NCI-H1436 (cell line): ENCODE measurements at places on chromosomes 3 and 15.

DNA sequence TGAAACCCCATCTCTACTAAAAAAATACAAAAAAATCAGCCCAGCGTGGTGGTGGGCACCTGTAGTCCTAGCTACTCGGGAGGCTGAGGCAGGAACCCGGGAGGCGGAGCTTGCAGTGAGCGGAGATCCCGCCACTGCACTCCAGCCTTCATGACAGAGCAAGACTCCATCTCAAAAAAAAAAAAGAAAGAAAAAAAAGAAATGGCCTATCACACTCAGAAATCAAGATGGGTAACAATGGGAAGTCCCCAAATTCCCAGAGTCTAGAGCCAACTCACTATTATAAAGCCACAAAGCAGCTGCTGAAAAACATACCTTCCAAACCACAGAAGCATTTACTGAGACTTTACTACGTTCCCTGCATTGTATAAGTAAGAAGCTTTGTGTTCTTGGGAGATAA lies 7.5 kb downstream of the HDGFL3 start:
- DNase-seq: no peak

DNA sequence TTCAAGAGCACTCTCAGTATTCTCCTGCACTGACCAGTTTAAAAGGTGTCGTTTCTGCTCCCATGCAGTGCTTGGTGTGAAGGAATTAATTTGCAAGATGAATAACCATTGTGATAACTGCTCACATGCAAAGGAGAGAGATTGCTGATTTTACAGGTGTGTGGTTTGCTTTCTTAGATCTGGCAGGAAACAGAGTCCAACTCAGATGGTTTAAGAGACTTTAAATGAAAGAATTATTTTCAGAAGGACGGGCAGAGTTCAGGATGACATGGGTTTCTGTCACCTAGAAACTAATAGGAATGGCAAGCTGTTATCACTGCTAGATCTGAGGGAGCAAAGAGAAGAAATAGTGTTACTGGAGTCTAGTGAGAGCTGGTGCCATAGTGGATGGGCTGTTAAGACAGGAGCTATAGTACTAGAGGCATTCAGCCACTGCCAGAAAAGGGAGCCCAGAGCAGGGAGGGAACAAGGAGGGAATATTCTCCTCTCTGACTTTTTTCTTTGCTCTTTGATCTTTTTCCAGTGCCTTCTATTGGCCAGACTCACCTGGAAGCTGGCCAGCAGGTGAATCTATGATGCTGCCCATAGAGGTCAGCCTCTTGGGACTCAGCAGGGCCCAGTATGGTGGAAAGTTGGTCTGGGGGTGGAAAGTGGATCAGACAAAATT lies 14.9 kb downstream of the ATXN7 start:
- DNase-seq: no peak

DNA sequence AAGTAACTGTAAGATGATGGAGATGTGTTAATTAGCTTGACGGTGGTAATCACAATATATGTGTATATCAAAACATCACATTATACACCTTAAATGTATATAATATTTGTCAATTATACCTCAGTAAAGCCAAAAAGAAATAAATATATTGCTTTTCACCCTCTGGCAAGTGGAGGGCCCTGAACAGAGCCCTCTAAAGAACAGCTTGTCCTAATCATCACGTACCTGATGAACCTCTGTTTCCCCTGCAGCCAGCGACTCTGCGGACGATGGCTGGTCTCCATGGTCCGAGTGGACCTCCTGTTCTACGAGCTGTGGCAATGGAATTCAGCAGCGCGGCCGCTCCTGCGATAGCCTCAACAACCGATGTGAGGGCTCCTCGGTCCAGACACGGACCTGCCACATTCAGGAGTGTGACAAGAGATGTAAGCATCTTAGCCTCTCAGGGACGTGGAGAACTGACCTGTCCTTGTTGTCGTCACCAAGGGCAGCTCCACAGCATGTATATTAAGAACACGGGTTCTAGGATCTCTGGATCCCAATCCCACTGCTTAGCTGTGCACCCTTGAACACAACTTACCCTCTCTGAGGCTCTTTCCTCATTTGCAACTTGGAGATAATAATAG lies 6.3 kb downstream of the THBS1 start:
- no peak for DNase-seq

GRCh38 chr3:47156396-47156795 lies 7.5 kb downstream of the SETD2 start:
- DNase-seq: no peak

- peak; percentile 62 for DNase-seq
Observed at GRCh38 chr15:72474912-72475628, 940 bp downstream of the ARIH1 start.

DNA sequence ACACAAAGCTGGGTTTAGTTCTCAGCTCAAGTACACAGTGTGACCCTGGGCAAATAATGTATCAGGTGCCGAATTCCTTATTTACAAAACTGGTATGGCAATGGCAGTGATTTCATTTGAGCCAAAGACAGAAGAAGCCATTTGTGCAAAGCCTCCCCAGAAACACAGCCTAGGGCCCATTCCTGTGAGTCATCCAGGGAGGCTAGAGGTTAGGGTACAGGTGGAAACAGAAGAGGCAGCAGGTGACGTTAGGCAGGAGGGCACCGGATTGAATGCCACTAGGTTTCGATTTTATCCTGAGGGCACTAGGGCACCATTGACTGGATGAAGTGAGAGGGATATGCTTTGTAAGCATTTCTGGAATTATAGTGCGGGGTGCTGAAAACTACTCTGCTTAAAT lies 766.9 kb upstream of the NR2F2 start:
- DNase-seq: no peak

DNA sequence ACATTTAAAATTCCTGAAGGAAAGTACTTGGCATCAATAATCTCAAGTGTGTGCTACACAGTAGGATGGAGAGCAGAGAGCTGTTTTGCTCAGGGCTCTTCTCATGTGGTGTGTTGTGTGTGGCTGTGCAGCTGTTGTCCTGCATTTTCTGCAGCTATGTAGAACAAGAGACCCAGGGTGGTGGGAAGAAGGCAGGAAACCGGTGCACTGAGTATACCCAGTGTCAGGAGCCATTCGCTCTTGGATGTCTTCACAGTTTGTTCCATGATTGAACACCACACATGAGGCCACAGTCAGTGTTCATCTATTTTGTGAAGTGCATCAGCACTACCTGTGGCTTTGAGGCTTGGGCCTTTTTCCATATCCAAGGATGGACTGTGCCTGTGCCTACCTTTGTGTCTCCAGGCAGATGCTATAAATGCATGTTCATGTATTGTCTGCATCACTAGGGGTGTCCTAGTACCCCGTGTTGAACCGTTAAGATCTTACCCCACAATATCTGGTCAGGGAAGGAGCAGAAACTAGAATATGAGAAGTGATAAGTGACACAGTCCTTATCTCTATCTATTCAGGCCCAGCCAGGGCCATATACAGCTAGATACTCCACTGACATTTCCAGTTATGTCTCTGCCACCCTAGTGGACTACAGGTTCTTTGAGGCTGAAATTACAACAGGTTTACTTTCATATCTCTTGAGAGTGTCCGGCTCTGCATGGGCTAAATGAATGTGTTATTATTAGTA lies 194.3 kb downstream of the NR2F2 start:
- DNase-seq: no peak

DNA sequence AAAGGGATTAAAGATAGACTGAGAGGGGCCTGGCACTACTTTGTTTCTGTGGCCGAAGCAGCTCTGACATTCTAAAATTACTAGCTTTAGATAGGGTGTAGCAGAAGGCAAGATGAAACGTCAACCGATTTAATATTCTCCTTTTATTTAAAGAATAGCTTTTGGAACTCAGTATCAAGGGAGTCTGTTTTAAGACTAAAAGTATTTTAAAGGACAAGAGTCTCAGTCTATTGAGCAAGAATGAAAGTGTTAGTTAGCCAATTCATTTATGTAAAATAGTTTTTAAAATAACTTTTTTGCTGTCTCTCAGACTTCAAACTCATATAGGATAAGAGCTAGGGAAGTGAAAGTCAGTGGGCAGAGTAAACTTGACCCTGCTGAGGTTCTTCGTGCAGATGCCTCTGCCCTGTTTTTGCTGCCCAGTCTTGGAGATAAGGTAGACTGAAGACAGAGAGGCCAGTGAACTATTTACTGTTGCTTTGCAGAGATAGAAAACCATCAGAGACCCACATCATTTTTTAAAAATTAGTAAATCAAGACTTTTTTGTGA lies 1090.9 kb downstream of the ROBO2 start:
- no peak for DNase-seq

DNA sequence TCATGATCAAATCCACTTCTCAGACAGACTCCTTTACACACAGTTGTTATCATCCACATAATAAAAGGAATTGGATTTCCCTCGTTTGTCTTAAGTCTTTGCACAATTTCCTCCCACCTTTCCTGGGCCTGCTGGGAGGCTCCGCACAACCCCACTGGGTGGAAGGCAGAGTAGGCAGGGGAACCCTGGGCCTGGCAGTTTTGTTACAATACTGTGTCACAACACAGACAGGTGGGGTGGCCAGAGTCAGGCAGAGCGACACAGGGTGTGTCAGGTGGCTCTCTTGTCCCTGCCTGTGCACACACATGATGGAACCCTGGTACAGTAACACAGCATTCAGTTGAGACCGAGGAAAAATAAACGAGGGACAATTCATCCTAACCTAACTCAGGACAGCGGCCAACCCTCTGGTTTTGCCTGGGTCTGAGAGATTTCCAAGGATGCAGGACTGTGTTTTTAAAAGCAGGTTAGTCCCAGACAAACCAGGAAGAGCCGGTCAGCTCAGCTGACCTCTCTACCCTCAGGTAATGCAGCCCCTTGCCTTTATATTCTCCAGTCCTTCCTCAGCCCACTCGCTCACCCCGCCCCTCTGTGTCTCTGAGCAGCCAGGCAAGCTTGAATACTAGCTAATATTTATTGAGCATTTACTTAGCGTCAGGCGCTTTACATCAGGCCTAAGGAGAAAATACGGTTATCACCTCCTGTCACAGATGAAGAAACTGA lies 8.8 kb upstream of the FAM174B start:
- DNase-seq: no peak
